ENCODE measurements at places on chromosomes 2 and 18. TPM values are rescaled to one million over a fixed set of nuclear protein-coding genes. Genes with fewer than 3 reads are reported as not detected.

DNA sequence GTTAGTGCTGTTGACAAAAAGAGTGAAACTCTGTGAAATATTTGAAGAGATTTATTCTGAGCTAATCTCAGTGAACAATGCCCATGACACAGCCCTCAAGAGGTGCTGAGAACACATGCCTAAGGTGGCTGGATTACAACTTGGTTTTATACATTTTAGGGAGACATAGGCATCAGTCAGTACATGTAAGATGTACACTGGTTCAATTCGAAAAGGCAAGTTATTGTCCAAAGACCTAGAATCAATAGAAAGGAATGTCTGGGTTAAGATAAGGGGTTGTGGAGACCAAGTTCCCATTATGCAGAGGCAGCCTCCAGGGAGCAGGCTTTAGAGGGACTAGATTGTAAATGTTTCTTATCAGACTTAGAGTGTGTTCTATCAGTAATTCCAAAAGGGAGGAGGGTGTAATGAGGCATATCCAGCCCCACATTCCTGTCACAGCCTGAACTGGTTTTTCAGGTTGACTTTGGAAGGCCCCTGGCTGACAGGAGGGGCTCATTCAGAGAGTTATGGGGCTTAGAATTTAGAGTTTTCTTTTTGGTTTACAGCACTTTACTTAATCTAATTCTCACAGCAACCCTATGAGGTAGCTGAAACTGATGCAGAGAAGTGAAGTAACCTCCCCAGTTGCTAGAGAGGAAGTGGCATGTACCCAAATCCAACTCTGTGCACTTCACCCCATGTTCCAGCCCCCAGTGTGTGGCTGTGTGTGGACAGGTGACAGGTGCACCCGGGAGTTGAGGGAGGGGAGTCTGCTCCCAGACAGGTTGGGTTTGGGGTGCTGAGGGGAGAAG, 28.3 kb upstream of the ASAP2 start:
- DNase-seq: no peak

GRCh38 chr2:65957886-65958285, 477.0 kb upstream of the MEIS1 start:
- DNase-seq: no peak

- DNase-seq: no peak
Observed at GRCh38 chr18:75179819-75180600, 28.9 kb downstream of the PTGR3 start.

Gene MYOM1
- total RNA-seq: 5.5 TPM

DNA sequence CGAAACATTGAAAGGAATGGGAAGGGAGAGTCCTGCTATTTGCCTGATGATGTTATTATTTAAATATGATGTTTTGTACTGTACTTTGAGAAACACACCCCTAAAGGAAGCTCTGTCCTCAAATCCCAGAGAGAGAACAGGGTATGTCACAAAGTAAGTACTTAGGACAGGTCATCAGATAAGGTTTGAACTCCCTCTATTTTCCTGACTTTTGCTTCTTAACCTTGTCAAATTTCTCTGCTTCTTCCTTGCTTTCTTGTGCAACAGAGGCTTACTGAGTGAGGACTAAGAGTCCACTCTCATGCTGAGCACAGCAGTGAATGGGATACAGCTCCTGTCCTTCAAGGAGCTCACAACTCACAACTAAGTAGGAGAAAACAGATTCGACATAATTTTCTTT, 3.7 kb downstream of the DGUOK start:
- no peak for DNase-seq

GRCh38 chr2:172639256-172639655, 83.4 kb downstream of the PDK1 start:
- DNase-seq: no peak

Measured in naive thymus-derived CD8-positive, alpha-beta T cell (primary cell).